A673 (cell line): ENCODE measurements at places on chromosomes 1 and 21.

- DNase-seq = no peak
These were observed 28.6 kb upstream of the PIGC start for GRCh38 chr1:172472495-172472894.

- DNase-seq = no peak
These were observed 203.9 kb downstream of the HIVEP3 start for GRCh38 chr1:41714638-41715389.

DNA sequence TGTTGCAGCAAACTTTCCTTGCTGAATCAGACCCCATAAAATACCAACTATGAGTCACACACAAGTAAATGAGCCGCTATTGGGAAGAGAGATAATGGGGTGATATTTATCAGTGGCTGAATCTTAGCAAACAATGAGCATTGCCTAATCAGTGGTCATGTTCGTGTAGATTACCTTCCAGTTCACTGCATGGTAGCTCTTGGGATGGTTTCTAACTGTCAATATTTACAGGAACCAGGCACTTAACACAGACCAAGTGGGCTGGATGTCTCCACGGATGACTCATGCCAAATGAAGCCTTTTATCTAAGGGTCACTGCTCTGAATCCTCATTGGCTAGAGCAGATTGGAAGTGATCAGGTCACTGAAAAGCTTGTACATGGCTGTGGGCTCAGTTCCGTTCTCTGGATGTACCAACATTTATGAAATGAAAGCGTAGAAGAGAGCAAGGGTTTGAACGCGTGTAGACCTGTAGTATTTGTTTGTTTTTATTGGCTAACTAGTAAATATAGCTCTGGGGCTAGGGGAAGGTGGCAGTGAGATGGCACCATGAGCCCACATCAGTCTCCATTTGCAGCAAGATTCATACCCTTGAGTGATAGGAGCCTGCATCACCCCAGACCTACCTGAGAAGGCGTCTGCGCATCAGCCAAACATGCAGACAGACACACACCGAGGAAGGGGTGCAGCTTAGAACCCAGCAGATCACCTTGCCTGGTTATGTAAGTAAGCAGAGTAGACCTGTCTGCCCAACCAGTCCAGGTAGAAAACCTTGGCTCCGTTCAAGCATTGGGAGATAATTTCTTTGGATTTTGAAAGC is 153.3 kb downstream of the TOMM20 start:
- no peak for DNase-seq

GRCh38 chr1:59687081-59687480 is 127.7 kb upstream of the HOOK1 start:
- no peak for DNase-seq

GRCh38 chr1:6965083-6965934 is 180.1 kb downstream of the CAMTA1 start:
- no peak for DNase-seq

DNA sequence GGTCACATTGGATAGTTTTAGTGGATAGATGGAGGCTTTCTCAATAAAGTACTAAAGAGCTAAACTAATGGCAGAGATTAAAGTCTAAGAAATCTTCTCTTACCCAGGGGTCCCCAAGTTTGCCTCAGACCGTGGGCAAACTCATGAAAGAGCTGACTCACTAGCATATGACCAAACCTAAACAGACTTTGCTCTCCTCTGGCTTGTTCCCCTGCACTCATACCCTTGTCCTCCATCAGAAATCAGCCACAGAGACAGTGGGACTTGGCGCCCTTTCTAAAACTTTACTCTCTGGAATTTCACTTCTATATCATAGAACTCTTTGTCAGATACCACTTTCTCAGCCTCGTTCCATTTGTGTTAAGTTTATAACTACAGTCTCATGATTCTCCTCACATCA is 17.0 kb upstream of the HSD3B2 start:
- DNase-seq = no peak
